ENCODE measurements at places on chromosomes 6 and 20.

DNA sequence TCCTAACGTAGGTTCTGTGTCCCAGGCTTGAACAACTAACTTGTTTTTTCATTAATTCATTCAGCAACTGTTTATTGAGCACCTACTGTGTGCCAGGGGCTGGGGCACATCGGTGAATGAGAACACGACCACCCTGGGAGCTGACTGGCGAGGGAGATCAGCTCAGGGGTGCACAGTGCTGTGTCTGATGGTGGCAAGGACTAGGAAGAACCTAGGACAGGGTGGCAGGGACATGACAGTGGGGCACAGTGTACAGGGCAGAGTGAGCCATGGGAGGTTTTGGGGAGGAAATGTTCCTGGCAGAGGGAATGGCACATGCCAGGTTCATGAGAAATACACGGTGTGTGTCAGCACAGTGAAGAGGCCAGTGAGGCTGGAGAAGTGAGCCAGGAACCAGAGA, 76.7 kb downstream of the BMP7 start:
- DNase-seq = no peak

- DNase-seq = no peak
These were observed 61.0 kb upstream of the NKAIN2 start for GRCh38 chr6:123742626-123743025.

- no peak for DNase-seq
These were observed 23.8 kb downstream of the FKBP5 start for GRCh38 chr6:35664945-35665344.

DNA sequence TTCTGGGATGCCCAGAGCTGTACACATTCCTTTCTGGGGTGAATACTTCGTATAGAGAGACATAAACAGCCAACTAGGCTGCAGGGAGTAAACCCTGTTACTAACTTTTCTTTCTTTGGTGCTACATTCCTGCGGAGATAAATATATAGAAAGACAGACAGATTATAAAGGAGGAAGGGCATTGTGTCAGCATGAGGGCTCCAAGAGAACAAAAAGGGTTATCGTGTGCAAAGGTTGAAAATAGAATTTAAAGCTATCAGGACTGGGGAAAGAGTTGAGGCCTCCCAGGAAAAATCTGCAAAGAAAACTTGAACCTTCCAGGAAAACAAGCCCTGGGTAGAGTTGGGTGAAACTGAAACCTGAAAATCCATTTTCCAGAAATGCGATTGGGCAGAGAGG, 68.0 kb downstream of the TMEM170B start:
- DNase-seq = no peak

- no peak for DNase-seq
These were observed 21.7 kb upstream of the MYLIP start for GRCh38 chr6:16106991-16107787.

- DNase-seq = no peak
These were observed 2.2 kb upstream of the C6orf136 start for GRCh38 chr6:30644769-30645168.
